Stimulated activated naive CD4-positive, alpha-beta T cell treated with Interleukin-2 at 50 U/mL for 16 hours (primary cell): ENCODE measurements at places on chromosomes 2 and 18.

- DNase-seq = no peak
Measured at GRCh38 chr2:12176623-12177454, 430.4 kb downstream of the LPIN1 start.

DNA sequence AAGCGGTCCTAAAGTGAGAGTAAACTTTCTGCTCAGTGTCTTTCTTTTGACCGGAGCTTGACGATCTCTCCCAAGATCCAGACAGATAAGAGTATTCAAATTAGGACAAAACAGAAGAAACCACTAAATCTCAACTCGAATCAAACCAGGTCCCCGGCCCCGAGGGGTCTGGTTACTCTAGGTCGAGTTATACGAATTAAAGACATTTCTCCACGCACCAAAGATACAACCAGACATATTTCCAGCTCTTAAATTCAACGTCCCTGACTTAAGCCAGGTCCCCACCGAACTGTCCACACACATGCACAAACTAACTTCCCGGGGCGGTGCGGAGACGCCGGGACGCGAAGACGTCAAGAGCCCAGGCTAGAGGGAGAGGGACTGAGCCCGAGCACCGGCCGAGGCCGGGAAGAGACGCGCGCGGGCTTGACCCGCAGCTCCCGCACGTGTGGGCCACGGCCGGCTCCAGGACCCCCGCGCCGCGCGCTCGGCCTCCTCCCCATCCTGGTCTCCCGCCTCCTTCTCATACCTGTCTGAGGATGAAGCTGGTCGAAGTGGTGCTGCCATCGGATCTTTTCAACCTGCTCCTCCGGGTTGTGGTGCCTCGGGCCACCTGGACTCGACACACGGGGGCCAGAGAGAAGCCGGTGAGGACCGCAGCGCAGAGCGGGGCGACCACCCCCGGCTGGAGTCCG, 896 bp downstream of the CACNB4 start:
- DNase-seq = no peak

- DNase-seq = no peak
Measured at GRCh38 chr2:181468811-181469210, 11.6 kb downstream of the ITGA4 start.

DNA sequence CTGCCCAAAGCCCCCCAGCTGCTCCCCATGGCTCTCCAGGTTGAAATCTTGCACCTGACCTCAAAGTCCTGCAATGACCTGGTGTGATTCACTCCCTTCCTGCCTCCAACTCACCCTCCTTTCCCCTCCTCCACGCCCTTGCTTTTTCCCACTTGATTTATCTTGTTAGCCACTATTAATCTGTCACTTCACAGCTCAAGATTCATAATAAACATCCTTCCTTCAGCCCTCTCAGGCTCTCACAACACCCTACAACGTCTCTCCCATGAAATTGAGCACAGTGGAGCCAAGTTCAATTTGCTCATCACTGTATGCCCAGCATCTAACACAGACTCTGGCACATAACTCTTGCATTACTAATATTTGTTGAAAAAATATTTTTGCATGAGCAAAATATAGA, 85.6 kb upstream of the SLC35G4 start:
- no peak for DNase-seq

GRCh38 chr18:10525371-10525691, 496 bp upstream of the NAPG start:
- DNase-seq = no peak

DNA sequence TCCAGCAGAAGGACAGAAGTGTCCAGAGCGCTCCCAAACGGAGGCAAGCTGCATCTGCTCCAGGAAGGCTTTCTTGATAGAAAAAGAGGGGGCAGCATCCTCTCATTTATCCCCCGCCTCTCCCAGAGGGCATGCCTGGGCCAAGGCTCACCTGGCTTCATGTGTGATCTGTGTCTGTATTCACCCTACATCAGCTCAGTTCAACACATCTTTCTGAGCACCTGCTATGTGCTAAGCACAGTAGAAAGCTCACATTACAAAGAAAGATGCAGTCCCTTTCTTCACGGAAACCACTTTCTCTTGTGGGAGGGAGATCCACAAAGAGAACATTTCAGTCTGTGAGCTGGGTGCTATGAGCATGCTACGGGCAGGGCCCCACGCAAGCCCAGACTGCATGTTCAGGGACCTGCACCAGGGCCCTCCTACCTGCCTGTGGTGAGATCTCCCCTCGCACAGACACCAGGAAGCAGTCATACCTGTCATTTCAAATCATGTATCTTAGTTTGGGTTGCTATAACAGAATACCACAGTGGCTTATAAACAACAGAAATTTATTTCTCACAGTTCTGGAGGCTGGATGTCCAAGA, 90.7 kb downstream of the PDCL3 start:
- DNase-seq = no peak

GRCh38 chr2:240464514-240465241, 29.2 kb downstream of the GPC1 start:
- DNase-seq = no peak

- no peak for DNase-seq
Measured at GRCh38 chr2:128312411-128312810, 6.3 kb downstream of the HS6ST1 start.

GRCh38 chr2:37599688-37600525, 71.5 kb downstream of the CDC42EP3 start:
- peak; percentile 50 for DNase-seq

DNA sequence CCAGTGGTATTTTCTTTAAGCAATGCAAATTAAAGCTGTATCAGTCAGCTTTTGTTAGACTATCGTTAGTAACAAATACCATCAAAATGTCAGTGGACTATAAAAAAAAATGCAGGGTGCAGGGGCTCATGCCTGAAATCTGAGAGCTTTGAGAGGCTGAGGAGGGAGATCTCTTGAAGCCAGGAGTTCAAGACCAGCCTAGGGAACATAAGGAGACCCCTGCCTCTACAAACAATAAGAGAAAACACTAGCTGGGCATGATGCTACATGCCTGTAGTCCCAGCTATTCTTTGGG, 253.7 kb downstream of the MYCN start:
- DNase-seq = no peak

GRCh38 chr2:21467910-21468309, 344.1 kb downstream of the TDRD15 start:
- no peak for DNase-seq

GRCh38 chr18:35408843-35409261, 31.7 kb upstream of the ZNF396 start:
- DNase-seq = no peak

- no peak for DNase-seq
Measured at GRCh38 chr2:227016894-227017293, 147.1 kb downstream of the COL4A4 start.

DNA sequence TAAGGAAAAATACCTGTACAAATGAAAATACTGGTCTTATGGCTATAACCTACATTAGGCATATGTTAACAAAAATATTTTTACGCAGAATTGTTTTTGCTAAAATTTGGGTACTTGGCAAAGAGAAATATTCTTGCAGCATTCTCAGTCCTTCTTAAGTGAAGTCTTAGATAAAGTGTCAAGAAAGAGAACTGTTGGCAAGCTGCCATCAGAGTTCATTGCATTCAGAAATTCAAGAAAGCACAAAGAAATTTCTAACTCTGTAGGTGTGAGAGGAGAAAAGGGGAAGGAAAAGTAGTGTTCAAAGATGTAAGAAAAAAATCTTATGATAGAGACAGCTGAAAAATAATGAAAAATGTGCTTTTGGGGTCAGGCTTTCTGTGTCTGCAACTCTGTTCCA, 86.7 kb downstream of the IRS1 start:
- DNase-seq = no peak

GRCh38 chr18:50917021-50917420, 38.1 kb downstream of the ME2 start:
- DNase-seq = no peak

DNA sequence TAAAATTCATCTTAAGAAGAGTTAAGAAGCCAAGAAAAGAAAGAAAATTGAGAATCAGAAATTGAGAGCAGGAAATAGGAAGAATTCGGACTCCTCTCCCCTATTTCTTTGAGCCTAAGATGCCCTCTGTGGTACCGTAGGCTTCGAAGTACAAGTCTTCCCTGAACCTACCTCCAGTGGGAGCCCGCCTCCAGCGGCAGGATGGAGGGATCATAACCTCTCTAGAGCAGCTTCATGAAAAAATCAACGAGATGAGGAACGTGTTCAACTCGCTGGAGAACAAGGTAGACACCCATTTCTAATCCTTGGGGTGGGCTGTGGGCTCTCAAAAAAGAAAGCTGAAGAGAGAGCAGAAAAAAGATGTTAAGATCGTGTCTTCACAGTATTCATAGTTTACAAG, 36.3 kb downstream of the ARHGEF33 start:
- no peak for DNase-seq

DNA sequence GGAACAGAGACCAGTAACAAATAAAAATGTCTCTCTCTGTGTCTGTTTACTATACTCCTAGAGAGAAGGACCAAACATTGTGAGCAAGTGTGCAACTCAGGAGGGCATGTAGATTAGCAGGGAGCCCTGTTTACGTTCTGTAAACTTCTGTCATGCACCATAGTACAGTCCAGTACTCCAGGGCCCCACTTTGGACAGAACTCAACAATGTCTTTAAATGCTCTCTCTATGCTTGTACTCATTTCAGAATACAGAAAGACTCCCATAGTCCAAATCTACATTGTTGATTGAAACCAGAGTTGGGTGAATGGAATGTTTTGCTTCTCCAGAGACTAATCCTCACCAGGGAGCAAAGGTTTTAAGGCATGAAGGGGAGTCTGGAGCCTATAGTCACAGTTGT, 934.8 kb downstream of the NRXN1 start:
- DNase-seq = no peak

DNA sequence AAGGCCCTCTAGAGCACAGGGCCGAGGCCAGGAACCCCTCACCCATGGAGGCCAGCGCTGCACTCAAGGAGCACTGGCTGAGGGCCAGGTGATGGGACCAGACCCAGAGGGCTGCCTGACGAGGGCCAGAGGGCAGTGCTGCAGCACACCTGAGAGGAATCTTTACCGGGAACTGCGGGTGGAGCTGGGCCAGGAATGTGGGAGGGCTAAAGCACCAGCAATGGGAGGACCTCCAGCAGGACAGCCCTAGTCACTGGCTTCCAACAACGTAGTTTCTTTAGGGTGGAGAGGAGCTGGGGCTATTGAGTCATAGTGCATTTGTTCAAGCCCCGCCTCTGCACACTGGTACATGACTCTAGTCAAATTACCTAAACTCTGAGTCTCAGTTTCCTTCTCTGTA, 143.4 kb downstream of the TMEM17 start:
- DNase-seq = no peak

GRCh38 chr18:79626905-79627749, 52.5 kb upstream of the CTDP1 start:
- DNase-seq = no peak

- DNase-seq = no peak
Measured at GRCh38 chr2:237885111-237885930, 25.9 kb downstream of the RAMP1 start.

GRCh38 chr2:8392098-8392866, 289.6 kb upstream of the ID2 start:
- DNase-seq = no peak

GRCh38 chr2:74096052-74096451, 51.7 kb downstream of the BOLA3 start:
- no peak for DNase-seq

DNA sequence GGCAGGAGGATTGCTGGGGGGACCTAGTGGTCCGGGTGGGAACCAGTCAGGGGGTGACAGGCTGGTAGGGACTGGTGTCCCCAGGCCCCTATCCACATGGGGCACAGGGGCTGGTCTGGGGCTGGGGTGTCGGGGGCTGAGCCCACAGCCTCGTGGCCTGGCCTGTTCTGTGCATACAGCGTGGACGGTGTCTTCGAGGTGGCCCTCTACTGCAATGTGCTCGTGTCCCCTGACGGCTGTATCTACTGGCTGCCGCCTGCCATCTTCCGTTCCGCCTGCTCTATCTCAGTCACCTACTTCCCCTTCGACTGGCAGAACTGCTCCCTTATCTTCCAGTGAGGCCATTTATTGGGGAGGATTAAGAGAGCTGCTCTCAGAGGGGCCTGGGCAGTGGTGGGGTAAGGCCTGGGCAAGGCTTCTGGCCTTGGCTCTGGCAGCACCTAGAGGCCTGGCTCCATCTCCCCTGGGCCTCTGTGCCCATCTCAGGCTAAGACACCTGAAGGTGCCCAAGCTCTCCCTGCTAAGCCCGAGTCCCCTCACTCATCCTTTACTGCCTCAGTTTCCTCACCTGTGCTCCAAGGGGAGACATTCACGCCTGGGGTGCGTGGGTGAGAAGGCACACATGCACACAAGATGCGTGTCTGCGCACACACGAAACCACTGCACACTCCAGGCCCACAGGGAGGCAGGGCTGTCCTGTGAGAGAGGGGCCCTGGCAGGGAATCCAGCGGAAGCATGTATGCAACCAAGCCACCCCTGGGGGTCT, 1.9 kb downstream of the CHRNG start:
- DNase-seq = no peak

GRCh38 chr2:169302364-169302763, 60.0 kb downstream of the LRP2 start:
- DNase-seq = no peak

- no peak for DNase-seq
Measured at GRCh38 chr2:15923597-15923996, 16.8 kb upstream of the MYCN start.

DNA sequence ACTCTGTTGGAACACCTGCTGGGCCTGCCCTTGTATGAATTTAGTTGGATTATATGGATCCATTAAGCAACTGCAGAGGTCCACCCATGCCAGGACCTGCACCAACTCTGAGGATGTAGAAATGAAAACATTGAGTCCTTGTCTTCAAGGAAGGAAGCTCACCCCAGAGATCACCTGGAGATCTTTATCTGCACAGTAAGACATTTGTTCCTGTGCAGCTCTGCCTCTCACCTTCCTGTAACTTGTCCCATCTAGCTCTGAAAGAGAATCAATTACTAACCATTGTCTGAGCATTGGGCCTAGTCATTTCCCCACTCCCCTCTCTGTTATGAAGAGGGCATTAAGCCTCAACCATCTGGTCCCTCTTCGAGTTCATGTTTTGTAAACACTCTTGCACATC, 105.2 kb upstream of the YWHAQ start:
- no peak for DNase-seq

- DNase-seq = no peak
Measured at GRCh38 chr18:33670029-33670428, 92.0 kb downstream of the ASXL3 start.

- DNase-seq = no peak
Measured at GRCh38 chr18:35104391-35105051, 63.3 kb downstream of the MAPRE2 start.

- no peak for DNase-seq
Measured at GRCh38 chr2:182949052-182949451, 82.6 kb upstream of the FRZB start.

- DNase-seq = no peak
Measured at GRCh38 chr2:70935468-70936164, at the start of gene ATP6V1B1. TSS of gene ATP6V1B1 (plus strand) at chr2:70935900. CDS start at chr2:70935955, 55 bp downstream.

- no peak for DNase-seq
Measured at GRCh38 chr18:767084-767882, 44.8 kb downstream of the YES1 start.
